ENCODE measurements at places on chromosomes 3 and 15. TPM values are rescaled to one million over a fixed set of nuclear protein-coding genes. Genes with fewer than 3 reads are reported as not detected.

Gene DUOX2
- total RNA-seq = 4.0 TPM

Gene TRAT1
- 1.3 TPM for total RNA-seq

DNA sequence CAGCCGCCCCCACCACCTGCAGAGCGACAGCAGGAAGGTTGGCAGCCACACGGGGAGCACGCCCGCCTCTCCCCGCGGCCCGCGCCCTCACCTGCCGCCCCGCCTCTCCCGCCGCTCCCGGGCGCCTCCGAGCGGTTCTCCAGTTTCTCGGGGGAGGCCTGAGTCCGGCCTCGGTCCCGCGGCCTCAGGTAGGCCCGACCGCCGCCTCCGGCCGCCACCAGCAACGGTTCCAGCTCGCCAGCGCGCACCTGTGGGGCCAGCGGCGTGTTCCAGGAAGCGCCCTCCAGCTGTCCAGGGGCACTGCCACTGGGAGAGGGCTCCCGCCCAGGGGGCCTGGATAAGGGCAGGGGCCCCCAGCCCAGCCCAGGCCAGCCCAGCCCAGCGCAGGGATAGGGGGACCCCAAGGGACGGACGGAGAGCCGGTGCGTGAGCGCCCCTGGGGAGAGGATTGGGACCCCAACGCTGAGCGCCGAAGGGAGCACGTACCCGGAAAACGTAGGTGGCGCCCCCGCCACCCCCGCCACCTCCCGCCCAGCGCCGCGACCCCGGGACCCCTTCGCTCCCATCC lies 2.2 kb downstream of the LTK start:
- DNase-seq = no peak

GRCh38 chr15:63374686-63375520 lies 6.7 kb downstream of the CA12 start:
- DNase-seq = peak; percentile 71

GRCh38 chr3:65338571-65338970 lies 650.8 kb upstream of the ADAMTS9 start:
- no peak for DNase-seq

GRCh38 chr3:36317915-36318314 lies 62.4 kb upstream of the STAC start:
- no peak for DNase-seq

- DNase-seq = peak; percentile 23
Measured at GRCh38 chr3:52108302-52109232, 45.7 kb downstream of the POC1A start.

DNA sequence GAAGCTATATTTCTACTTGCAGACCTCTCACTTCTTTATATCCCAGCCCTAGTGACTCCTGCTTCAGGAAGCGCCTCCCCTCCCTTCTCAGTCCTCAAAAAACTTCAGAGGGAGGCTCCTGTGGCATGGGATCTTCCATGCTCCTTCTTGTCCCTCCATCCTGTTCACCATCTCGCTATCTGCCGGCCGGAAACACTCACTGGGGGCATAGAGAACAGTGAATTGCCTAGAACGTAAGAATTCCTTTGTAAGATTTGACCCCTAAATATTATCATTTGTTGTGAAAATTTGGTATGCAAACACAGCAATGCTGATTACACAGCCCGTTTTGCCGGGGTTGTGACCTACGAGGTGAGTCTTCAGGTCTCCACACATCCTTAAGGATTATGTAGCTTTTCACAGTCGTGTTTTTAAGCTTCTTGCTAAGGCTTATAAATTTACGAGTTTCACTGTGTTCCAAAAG lies 218.7 kb upstream of the ATP10A start:
- no peak for DNase-seq

Measured in lower lobe of right lung (tissue), 2 donors.